ENCODE measurements at places on chromosomes 12 and 14. TPM values are rescaled to one million over a fixed set of nuclear protein-coding genes. Genes with fewer than 3 reads are reported as not detected.

- DNase-seq, result no peak
Observed at GRCh38 chr12:43636725-43637463, 84.9 kb upstream of the ADAMTS20 start.

GRCh38 chr12:92049403-92049802 is 96.2 kb downstream of the BTG1 start:
- no peak for DNase-seq

DNA sequence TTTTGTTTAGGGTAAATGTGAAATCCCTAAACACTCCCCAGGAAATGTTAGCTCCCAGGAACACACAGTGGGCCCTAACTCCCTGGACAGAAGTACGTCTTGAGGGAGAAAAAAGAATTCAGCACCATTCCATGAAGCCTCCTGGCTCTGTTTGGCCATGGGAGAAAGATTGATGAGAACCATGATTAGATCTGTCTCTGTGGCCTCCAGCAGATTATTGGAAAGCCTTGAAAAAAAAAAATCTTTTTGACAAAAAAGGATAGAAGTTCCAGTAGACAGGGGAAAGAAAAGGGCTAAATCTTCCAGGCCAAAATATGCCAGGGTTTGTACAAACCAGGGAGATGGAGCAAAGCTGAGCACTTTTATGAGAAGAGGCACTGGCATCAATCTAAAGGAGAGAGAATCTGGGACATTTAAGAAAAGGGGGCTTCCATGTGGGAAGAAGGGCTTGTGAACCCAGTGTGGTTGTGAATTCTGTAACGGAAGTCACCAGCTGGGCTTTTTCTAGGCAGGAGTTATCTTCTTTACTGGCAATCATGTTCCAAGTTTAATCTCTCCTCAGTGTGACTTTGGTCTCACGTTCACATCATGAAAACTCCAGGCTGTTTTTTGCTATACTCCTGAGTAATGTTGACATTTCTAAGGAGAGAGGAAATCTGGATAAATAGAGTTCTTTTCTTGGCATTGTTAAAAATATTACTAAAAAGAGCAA is 426.7 kb downstream of the RAD51B start:
- DNase-seq, result no peak

GRCh38 chr12:129617849-129618248 is 286.0 kb downstream of the TMEM132D start:
- no peak for DNase-seq

DNA sequence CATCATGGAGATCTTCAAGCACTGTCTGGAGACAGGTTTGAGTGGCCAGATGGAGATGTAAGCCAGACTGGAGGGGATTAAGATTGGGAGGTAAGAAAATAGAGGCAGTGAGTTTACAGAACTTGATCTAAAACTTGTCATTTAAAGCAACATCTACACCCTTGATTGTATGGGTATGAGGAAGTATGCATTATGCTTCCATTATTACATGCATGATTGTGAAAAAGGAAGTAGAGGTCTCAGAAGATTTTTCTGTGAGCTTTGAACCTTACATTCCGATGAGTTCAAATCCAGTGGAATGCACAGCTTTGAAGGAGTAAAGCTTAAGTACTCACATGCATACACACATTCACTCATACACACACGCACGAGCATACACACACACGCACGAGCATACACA is 550.8 kb downstream of the MED13L start:
- DNase-seq, result no peak

Gene MYO1A
- total RNA-seq, result 0.36 TPM

Gene NEK9
- 74.3 TPM for total RNA-seq

GRCh38 chr14:92601757-92602417 is 88.3 kb downstream of the RIN3 start:
- DNase-seq, result no peak

- no peak for DNase-seq
Observed at GRCh38 chr14:105385322-105385637, 13.1 kb upstream of the TEX22 start.

GRCh38 chr12:97293541-97293940 is 169.1 kb upstream of the RMST start:
- no peak for DNase-seq

Gene BICDL1
- 2.8 TPM for total RNA-seq

- DNase-seq, result no peak
Observed at GRCh38 chr12:1013618-1014489, 22.8 kb downstream of the ERC1 start.

DNA sequence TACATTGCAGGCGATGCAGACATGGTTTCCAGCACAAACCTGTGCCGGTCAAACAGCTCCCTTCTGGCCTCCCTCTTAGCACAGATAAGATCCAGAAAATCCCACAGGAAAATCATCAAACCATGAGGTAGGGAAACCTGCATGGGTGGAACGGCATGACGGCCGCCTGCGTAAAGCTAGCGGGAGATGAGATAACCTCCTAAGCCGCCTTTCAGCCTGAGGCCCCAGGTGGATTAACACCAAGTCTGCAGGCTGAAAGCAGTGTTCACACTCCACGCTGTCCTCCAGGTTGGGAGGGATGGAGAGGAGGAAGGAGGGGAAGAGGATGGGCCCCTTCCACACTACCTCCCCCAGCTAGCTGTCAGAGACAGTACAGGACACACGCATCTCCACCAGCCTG is 63.8 kb downstream of the TSPAN11 start:
- no peak for DNase-seq

Gene CLEC1B
- not detected for total RNA-seq

Gene ACOT6
- total RNA-seq, result not detected

Gene HOXC10
- total RNA-seq, result 1.9 TPM

- DNase-seq, result peak; percentile 47
Observed at GRCh38 chr14:56118611-56119181, 485 bp downstream of the PELI2 start.

- DNase-seq, result no peak
Observed at GRCh38 chr12:97474161-97474560, 11.6 kb downstream of the RMST start.

Gene KRT80
- 1.5 TPM for total RNA-seq

Gene RNF212B
- total RNA-seq, result not detected

Gene NXPH4
- not detected for total RNA-seq

Gene TAS2R9
- total RNA-seq, result not detected

Gene DTX1
- 62.8 TPM for total RNA-seq

Gene METTL3
- total RNA-seq, result 46.1 TPM

- DNase-seq, result no peak
Observed at GRCh38 chr14:105602799-105603793, 76.7 kb downstream of the TMEM121 start.

DNA sequence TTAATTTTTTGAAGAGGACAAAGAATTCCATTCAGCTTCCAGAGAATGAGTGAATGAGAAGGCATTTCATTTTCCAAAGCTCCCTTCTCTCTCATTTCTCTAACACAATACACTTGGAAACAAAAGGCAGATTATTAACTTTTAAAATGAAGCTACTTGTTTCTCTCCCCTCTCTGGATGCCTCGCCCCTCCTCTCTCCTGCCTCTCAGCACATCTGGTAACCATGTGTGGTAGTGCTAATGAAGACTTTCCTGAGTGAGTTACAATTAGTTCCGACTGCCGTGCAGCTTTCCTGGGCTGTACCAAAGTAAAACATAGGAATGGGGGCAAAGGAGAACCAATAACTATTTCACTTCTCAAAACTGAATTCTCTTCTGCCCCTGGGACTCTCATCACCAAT is 84.7 kb upstream of the SOX5 start:
- DNase-seq, result no peak

GRCh38 chr14:49972131-49972671 is 79.3 kb downstream of the ARF6 start:
- DNase-seq, result no peak

Gene OTOGL
- total RNA-seq, result 0.31 TPM

Gene CCDC184
- 13.3 TPM for total RNA-seq

Gene DHH
- total RNA-seq, result 0.46 TPM

- no peak for DNase-seq
Observed at GRCh38 chr14:90405101-90405500, 8.3 kb downstream of the CALM1 start.

DNA sequence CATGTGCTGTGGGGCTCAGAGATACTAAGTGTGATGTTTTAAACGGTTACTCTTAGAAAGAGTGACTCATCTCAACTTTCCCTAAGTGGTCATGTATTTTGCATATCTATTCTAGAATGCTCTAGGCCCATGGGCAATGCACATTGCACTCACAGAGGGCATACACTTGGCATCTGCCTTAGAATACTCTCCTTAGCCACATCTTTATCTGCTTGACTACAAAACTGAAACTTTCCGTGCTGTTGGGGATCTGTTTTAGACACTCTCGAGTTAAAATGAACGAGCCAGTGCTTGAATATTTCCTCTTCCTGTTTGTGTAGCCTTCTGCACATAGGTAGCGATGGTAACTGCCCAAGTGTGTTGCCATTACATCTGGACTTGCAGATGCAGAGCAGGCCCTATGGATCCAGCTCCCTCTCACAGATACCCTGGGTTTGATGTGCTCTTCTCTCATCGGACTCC is 180.5 kb downstream of the CAND1 start:
- no peak for DNase-seq

Gene FOXA1
- 5.2 TPM for total RNA-seq

Gene CLEC6A
- not detected for total RNA-seq

- no peak for DNase-seq
Observed at GRCh38 chr12:56188131-56188777, 1.0 kb downstream of the SMARCC2 start.

Gene CLEC9A
- not detected for total RNA-seq

- DNase-seq, result no peak
Observed at GRCh38 chr14:48936849-48937248, 649.3 kb downstream of the RPS29 start.

Gene HAL
- 1.1 TPM for total RNA-seq

Gene SERPINA5
- 0.26 TPM for total RNA-seq

Gene GNB3
- total RNA-seq, result 9.0 TPM

Gene ERBB3
- total RNA-seq, result 4.2 TPM

DNA sequence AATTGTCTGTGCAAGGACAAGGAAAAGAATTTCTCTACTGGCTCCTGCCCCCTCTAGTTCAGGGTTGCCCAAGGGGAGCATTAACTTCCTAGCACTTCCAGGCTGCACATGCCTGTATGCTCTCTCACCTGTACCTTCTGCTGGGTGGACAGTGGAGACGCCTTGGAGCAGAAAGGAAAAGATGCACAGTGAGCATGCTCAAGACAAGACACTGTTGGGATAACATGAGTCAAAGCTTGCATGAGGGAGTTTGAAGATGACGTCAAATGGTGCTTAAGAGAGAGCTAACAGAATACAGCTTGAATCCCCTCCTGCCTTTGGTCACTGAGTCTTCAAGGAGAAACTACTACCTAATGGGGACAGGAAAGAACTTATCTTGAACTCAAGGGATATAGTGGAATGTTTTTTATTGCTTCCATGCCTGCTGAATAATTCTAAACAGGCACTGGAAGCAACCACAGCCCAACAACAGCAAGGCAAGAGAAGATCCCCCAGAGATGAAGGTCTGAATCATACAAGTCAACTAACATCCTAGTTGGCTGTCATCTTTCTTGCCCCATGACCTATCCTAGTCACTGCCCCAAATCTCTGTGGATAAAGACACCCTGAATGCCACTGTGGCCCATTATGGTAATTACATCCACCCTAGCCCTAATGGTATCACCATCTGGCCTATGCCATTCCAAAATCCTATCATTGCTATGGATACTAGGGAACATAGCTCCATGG is 23.5 kb downstream of the RPS6KA5 start:
- no peak for DNase-seq

Data from endothelial cell (in vitro differentiated cells).